CD8-positive, alpha-beta T cell (primary cell): ENCODE measurements at places on chromosomes 12 and 14. TPM values are rescaled to one million over a fixed set of nuclear protein-coding genes. Genes with fewer than 3 reads are reported as not detected.

DNA sequence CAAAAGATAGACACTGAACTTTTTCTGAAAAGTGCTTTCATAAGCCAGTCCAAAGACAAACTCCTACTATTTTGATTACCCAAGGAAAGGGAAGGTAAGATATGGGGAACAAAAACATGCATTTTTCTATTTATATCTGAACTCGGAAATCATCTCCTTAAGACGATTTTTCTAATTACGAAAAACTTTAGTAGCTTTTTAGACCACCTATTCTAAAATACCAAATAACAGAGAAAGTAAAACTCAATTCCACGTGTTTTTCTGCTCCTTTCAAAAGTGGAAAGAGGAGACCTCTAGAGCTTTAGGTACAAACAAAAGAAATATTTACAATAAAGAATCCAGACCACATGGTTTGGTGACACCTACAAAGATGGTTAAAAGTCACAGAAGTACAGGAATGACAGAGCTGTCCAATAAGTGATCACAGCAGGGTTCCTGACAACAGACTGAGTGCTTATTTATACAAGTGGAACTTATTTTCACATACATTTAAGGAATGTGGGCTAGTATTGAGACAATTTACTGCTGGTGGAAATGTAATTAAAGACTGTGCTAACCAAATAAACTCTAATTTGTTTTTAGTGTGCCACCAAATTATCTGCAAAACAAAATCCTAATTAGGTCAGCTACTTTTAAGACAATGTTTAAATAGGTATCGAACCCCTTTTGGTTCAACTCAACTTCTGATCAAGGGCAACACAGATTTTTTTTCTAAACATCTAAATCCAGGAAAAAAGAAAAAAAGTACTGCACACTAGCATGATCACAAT lies 2.4 kb downstream of the LRIG3 start:
- no peak for DNase-seq

DNA sequence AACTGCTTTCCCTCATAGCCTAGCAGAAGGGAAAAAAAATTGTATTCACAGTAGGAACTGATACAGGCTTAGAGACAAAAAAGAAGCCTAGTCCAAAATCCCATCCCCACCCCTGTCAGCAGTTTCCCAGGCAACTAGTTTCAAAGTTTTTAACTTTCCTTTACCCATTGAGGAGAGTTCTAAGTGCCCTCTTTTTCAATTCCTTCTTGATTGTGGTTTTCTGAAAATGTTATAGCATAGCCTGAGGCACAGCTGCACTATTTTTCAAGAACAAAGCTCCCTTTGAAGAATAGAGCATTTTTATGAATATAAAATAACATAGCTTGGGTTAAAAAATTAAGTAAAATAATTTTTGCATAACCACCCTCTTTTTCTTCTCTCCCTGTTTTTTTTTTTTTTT lies 81.6 kb downstream of the IPO8 start:
- DNase-seq = no peak

- DNase-seq = no peak
Observed at GRCh38 chr14:95255013-95255412, 64.7 kb downstream of the CLMN start.

GRCh38 chr14:92004062-92004461 lies 35.8 kb downstream of the TRIP11 start:
- DNase-seq = no peak

DNA sequence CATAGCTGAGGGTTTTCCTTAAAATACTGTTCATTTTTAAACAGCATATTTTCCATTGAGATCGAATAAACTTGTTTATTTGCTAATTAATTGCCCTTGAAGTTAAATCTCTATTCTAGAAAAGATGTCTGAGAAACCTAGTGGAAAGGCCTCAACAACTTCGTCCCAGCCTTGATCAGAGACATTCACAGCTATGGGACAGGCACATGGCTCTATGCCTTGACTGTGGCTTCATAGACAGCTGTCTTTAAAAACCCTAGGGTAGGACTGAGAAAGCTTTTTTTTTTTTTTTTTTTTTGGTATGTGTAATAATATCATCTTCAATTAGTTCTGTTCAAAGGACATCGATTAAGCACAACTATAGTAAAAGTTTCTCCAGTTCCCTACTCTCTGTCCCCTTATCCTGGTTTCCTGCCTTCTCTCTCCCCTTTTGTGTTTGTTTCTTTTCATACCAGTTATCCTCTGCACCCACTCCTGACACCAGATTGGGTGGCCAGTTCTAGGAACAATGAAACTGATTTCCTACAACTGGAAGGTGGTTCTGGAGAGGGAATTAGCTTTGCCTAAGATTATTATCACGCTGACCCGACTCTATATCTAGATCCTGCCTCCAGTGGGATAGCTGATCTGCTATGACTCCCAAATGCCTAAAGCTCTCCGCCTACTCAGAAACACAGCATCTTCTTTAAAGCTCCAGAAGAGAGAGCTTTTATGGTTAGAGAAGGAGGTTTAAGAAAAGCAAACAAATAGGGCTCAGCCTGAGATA lies 20.3 kb downstream of the SOCS2 start:
- no peak for DNase-seq

- no peak for DNase-seq
Observed at GRCh38 chr12:116404913-116405611, 127.6 kb upstream of the MED13L start.

The NFE2 gene
- not detected for total RNA-seq

The RNU7-1 gene
- total RNA-seq = not detected

The EPS8 gene
- total RNA-seq = 1.7 TPM

The GLS2 gene
- 1.7 TPM for total RNA-seq

The GPR84 gene
- total RNA-seq = not detected
